ENCODE measurements at places on chromosomes 12 and 14. TPM values are rescaled to one million over a fixed set of nuclear protein-coding genes. Genes with fewer than 3 reads are reported as not detected.

- H3K4me3 ChIP-seq: no peak overlapping the region
- no peak overlapping the region for H3K27ac ChIP-seq
- no peaks in the 10 kb centered on the region for H3K27me3 ChIP-seq
- H3K4me1 ChIP-seq: no peaks in the 10 kb centered on the region
- no peak for DNase-seq
- no peaks in the 10 kb centered on the region for H3K36me3 ChIP-seq
Measured at GRCh38 chr12:121874071-121874470, 14.5 kb upstream of the PSMD9 start.

DNA sequence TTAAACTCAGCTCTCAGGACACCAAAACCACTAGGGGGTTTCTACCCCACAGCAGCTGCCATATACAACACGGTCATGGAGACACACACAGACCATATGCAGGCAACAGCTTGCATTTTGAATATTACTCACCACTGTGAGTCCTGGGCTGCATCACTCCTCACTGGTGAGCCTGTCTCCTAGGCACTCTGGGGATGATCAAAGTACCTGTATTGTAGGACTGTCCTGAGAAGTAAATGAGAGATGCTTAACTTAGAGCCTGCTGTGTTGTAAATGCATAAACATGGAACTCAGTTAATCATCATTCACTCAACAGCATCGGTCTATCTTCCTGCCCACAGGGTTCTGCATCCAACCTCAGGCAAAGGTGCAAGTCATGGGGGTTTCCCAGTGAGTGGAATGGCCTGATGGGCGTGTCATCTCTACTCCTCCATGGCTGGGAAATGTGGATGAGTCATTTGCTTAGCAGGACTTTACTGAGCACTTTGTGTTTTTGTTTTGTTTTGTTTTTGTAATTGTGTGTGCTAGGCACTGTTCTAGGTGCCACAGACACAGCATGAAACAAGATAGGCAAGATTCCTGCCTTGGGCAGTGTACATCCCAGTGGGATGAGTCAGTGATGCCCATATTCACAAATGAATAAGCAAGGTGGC lies 1141.2 kb upstream of the TMEM132C start:
- H3K4me1 ChIP-seq: peaks cover 8% of the 10 kb centered on the region
- peak overlapping the region; percentile 56 for H3K27ac ChIP-seq
- peaks cover 1% of the 10 kb centered on the region for H3K27me3 ChIP-seq
- H3K4me3 ChIP-seq: no peak overlapping the region

DNA sequence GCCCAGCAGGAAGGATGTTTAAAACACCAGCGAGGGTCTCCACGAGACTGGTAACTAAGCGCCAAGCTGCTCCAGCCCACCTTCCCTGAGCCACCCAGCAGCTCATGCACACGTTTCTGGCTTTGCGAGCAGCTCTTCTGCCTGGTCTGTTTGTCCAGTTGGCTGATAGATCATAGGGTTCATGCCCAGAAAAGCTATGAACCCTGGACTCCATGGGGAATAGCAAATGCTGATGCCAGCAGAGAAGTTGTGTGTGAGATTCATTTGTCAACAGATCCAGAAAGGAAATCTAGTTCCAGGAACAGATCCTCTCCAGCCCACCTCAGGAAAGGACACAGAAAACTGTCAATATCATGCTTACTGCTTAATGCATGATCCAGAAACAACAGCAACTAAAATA lies 28.2 kb upstream of the RIMBP2 start:
- H3K4me1 ChIP-seq: peaks cover 1% of the 10 kb centered on the region
- H3K27ac ChIP-seq: no peak overlapping the region
- peaks cover 5% of the 10 kb centered on the region for H3K27me3 ChIP-seq

DNA sequence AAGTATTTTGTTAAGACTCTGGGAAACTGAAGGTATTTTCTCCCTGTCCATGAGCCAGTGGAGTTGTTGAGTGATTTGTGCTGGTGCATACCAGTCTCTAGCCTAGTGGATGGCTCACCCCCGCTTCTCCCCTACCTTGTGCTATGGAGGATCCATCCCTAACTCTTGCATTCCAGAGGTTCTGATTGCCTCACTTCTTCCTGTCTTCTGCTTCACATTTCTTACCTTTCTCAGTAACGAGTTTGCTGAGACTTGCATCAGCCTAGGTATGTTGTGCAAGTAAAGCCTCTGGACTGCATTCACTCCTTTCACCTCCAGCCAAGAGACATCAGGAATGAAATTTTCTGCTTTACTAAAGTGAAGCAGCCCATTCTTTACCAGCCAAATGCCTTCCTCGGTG lies 391.6 kb downstream of the ZFP36L1 start:
- no peak overlapping the region for H3K27ac ChIP-seq
- DNase-seq: no peak
- no peaks in the 10 kb centered on the region for H3K27me3 ChIP-seq
- H3K4me1 ChIP-seq: peaks cover 14% of the 10 kb centered on the region

- no peak overlapping the region for H3K4me3 ChIP-seq
- no peaks in the 10 kb centered on the region for H3K27me3 ChIP-seq
- peaks cover 18% of the 10 kb centered on the region for H3K4me1 ChIP-seq
- H3K36me3 ChIP-seq: peaks cover 54% of the 10 kb centered on the region
Measured at GRCh38 chr12:94434171-94434570, 25.5 kb downstream of the CEP83 start.

GRCh38 chr12:105843986-105844760 lies 294.6 kb downstream of the NUAK1 start:
- no peaks in the 10 kb centered on the region for H3K36me3 ChIP-seq
- no peak for DNase-seq
- H3K27ac ChIP-seq: no peak overlapping the region
- no peaks in the 10 kb centered on the region for H3K27me3 ChIP-seq

DNA sequence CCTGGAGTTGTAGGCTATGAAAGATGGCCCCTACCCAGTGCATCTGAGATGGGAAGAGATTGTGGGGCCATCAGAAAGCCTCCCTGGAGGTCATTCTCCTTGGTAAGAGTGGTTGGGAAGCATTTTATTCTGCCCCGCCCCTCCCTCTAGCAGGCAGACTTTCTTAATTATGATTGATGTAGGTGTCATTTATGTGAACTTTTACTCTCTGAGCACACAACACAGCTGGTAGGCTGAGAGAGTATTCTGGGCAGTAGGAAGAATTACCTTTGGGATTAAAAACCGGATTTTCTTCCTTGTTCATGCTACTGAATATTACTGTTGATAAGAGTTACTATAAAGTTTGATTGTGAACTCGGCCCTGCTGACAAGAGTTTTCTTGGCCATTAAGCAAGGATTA lies 266.8 kb downstream of the TTC6 start:
- no peaks in the 10 kb centered on the region for H3K36me3 ChIP-seq
- no peaks in the 10 kb centered on the region for H3K4me1 ChIP-seq
- DNase-seq: no peak
- H3K27ac ChIP-seq: no peak overlapping the region
- no peaks in the 10 kb centered on the region for H3K27me3 ChIP-seq
- no peak overlapping the region for H3K4me3 ChIP-seq

DNA sequence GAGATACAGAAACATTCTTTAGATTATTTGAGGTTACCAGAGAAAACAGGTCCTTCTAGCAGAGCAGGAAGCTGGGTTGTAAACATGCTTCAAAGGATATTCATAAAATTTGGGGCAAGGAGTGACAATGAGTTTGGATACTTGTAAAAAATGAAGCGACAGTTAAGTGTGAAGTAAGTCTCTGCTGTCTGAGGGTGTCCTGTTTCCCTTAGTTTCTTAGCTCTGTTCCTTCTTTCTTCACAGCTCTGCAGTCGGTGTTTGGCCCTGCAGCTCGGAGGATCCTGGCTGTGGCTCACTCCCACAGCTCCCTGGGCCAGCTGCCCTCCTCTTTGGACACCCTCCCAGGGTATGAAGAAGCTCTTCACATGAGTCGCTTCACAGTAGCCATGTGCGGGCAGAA lies 10.8 kb downstream of the TMEM52B start:
- peaks cover 2% of the 10 kb centered on the region for H3K4me1 ChIP-seq
- H3K4me3 ChIP-seq: no peak overlapping the region
- H3K36me3 ChIP-seq: no peaks in the 10 kb centered on the region

GRCh38 chr12:109389146-109389545 lies 41.4 kb downstream of the MYO1H start:
- no peak overlapping the region for H3K27ac ChIP-seq
- no peak for DNase-seq
- H3K36me3 ChIP-seq: no peaks in the 10 kb centered on the region
- peaks cover 5% of the 10 kb centered on the region for H3K4me1 ChIP-seq
- no peak overlapping the region for H3K4me3 ChIP-seq
- peaks cover 23% of the 10 kb centered on the region for H3K27me3 ChIP-seq

DNA sequence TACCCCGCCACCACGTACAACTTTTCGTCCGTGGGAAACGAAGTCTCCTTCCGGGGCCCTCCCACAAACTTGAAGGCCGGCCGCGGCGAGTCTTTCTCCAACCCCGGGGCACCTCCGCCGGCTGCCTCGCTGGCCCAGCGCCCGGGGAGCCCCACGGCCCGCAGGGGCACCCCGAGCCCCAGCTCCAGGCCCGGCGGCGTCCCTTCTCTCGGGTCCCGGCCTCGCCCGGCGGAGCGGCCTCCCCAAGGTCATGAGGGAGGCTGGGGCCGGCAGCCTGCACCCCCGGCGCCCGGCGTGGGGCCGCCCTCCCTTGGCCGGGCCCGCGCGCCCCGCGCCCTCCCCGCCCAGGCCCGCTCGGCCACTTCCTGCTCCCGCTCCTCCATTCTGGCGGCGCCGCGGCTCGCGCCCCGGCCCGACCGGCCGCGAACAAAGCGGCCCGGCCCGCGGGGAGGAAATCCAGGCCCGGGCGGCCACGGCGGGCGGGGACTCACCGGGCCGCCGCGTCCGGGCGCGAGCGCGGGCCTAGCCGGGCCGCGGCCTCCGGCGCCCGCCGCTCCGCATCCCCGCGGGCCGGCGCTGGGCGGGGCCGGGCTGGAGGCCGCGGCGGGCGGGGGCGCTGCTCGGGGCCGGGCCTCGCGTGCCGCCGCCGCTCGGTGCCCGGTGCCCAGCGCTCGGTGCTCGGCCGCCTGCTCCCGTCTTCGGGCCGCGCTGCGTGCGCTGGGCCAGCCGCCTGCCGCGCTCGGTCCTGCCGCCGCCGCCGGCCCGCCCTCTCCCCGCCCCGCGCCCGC lies at the start of gene AKT1:
TSS of gene AKT1 (minus strand) at position 756 of the 788 bp plus-strand sequence. CDS start 3,105 bp downstream, outside the sequence.
- H3K27me3 ChIP-seq: peaks cover 2% of the 10 kb centered on the region
- H3K4me3 ChIP-seq: peak within 1 kb of the TSS; percentile 87
- H3K36me3 ChIP-seq: peaks cover 24% of the 10 kb centered on the region
- H3K27ac ChIP-seq: peak within 1 kb of the TSS; percentile 68
- DNase-seq: peak; percentile 39
- H3K4me1 ChIP-seq: peaks cover 25% of the 10 kb centered on the region

GRCh38 chr12:27094726-27095125 lies 12.3 kb upstream of the C12orf71 start:
- no peak for DNase-seq
- H3K4me3 ChIP-seq: no peak overlapping the region
- H3K36me3 ChIP-seq: no peaks in the 10 kb centered on the region

GRCh38 chr14:100019156-100019744 lies 46.0 kb upstream of the EVL start:
- H3K4me1 ChIP-seq: peaks cover 1% of the 10 kb centered on the region
- no peaks in the 10 kb centered on the region for H3K27me3 ChIP-seq
- DNase-seq: no peak
- no peak overlapping the region for H3K27ac ChIP-seq
- H3K4me3 ChIP-seq: no peak overlapping the region
- no peaks in the 10 kb centered on the region for H3K36me3 ChIP-seq

The RNASE7 gene
- not detected for total RNA-seq

The PFKM gene
- total RNA-seq: 55.2 TPM

The LIN7A gene
- total RNA-seq: 0.48 TPM

The OAS2 gene
- 86.4 TPM for total RNA-seq
